ENCODE measurements at places on chromosomes 12 and 14. TPM values are rescaled to one million over a fixed set of nuclear protein-coding genes. Genes with fewer than 3 reads are reported as not detected.

The ACACB gene
- total RNA-seq, result 1.3 TPM

The MOK gene
- 61.7 TPM for total RNA-seq

The INSM2 gene
- total RNA-seq, result 0.10 TPM

The FLVCR2 gene
- 4.2 TPM for total RNA-seq

- no peaks in the 10 kb centered on the region for H3K27me3 ChIP-seq
- H3K36me3 ChIP-seq, result peaks cover 11% of the 10 kb centered on the region
- DNase-seq, result no peak
Observed at GRCh38 chr14:74568380-74568649, 43.7 kb downstream of the LTBP2 start.

DNA sequence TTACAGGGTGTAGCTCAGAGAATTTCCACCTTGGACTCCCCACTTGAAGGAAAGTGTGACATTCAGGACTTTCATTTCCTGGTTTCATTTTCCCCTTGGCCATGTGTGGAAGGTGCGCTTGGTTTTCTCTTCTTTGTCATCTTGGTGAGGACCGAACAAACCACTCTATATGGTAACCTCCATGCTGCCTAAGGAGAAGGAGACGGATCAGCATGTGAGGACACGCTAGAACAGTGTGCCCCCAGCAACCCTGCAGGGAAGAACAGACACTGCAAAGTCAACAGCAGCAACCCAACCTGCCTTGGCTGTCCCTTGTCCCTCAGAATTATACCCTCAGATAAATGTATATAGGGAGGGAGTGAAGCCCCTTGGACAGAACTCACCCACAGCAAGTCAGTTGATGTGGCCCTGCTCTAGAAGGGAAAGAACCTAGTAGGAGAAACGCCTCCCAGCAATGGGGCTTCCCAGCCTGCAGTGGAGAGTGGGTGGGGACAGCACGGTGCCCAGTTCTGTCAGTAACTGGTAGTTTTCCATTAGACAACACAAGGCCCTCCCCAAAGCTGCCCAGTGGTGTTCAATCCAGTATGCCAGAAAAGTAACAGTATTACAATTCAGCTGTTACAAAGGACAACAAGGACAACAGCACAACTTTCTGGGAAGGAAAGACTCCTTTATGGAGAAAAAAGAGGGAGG, 18.9 kb upstream of the COCH start:
- H3K27ac ChIP-seq, result no peak overlapping the region
- H3K4me3 ChIP-seq, result no peak overlapping the region
- H3K27me3 ChIP-seq, result no peaks in the 10 kb centered on the region
- no peaks in the 10 kb centered on the region for H3K36me3 ChIP-seq

DNA sequence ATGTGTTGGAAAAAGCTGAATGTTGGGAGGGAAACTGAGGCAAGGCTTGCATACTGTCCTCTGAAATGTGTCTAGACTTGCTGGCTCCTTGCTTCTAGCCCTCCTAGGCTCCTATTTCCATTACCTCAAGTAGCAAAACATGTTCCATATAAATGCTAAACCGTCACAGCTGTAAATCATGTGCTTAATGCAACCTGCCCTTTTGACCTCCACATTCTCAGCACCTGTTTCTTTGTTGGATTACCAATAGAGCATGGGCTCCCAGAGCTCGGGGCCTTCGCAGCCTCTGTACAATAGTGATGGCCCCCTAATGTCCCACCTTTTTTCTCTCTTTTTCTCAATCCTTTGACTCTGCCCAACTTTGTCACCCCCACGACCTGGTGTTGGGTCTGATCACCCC, 23.3 kb downstream of the RERGL start:
- peaks cover 5% of the 10 kb centered on the region for H3K36me3 ChIP-seq
- peaks cover 24% of the 10 kb centered on the region for H3K27me3 ChIP-seq
- DNase-seq, result no peak
- peaks cover 13% of the 10 kb centered on the region for H3K4me1 ChIP-seq
- no peak overlapping the region for H3K4me3 ChIP-seq

- no peak overlapping the region for H3K4me3 ChIP-seq
- H3K4me1 ChIP-seq, result peaks cover 11% of the 10 kb centered on the region
- peak overlapping the region; percentile 47 for H3K27ac ChIP-seq
- peaks cover 93% of the 10 kb centered on the region for H3K36me3 ChIP-seq
- H3K27me3 ChIP-seq, result no peaks in the 10 kb centered on the region
Observed at GRCh38 chr14:51715742-51716141, 64.0 kb downstream of the FRMD6 start.

DNA sequence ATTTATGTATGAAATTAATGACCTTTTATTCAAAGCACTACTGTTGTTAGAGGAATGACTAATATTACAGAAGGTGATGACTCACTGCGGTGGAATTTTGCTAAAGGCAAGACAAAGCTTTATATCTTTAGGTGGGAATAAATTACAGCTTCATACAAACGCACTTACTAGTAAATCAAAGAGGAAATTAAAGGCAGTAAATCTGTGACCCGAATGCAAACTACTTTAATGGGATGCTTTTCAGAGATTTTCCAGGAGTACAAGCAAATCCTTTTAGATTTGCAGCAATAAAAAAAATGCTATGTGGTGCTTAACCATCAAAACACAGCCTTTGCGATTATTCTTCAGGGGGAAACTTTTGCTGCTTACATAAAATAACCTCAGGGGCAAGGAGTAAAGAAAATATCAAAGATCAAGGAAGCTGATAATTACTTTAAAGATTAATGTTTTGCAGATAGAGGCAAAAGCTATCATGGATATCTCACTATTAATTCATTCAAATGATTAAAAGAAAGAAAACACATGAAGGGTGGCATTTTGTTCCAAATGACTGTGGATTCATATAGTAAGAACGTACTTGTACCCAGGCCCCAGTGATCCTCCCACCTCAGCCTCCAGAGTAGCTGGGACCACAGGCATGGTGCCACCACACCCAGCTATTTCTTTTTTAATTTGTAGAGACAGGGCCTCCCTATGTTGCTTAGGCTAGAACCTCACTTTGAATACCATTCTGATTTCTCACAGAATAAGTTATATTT, 98.9 kb downstream of the DENND5B start:
- H3K27ac ChIP-seq, result peak overlapping the region; percentile 67
- H3K4me1 ChIP-seq, result peaks cover 38% of the 10 kb centered on the region
- peaks cover 13% of the 10 kb centered on the region for H3K36me3 ChIP-seq
- peak; percentile 89 for DNase-seq
- H3K4me3 ChIP-seq, result peak overlapping the region; percentile 53
- no peaks in the 10 kb centered on the region for H3K27me3 ChIP-seq

- H3K27me3 ChIP-seq, result no peaks in the 10 kb centered on the region
- H3K36me3 ChIP-seq, result peaks cover 70% of the 10 kb centered on the region
- H3K4me3 ChIP-seq, result no peak overlapping the region
- peak overlapping the region; percentile 71 for H3K27ac ChIP-seq
- peaks cover 46% of the 10 kb centered on the region for H3K4me1 ChIP-seq
Observed at GRCh38 chr12:12819221-12819620, 6.1 kb downstream of the DDX47 start.

DNA sequence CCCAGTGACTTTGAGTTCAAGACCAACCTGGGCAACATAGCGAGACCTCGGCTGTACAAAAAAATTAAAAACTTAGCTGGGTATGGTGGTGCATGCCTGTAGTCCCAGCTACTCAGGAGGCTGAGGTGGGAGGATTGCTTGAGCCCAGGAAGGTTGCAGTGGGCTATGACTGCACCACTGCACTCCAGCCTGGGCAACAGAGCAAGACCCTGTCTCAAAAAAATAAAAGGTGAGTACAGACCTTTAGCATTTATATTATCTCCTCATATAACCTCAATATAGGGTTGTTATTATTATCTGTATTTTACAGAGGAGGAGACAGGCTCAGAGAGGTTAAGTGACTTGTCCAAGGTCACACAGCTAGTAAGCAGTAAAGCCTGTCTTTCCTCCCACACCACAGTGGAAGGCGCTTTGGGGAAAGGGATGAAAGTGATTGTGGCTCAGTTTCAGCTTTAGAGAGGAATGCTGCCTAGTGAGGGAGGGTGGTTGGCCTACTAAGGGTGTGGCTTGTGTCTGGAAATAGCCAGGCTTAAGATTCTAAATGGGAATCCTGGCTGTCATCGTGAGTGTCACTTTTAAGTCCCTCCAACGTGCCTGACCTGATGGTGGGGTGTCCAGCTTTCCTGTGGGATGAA, 7.2 kb downstream of the TPCN1 start:
- no peaks in the 10 kb centered on the region for H3K27me3 ChIP-seq
- H3K4me3 ChIP-seq, result no peak overlapping the region
- peaks cover 6% of the 10 kb centered on the region for H3K4me1 ChIP-seq
- DNase-seq, result no peak

DNA sequence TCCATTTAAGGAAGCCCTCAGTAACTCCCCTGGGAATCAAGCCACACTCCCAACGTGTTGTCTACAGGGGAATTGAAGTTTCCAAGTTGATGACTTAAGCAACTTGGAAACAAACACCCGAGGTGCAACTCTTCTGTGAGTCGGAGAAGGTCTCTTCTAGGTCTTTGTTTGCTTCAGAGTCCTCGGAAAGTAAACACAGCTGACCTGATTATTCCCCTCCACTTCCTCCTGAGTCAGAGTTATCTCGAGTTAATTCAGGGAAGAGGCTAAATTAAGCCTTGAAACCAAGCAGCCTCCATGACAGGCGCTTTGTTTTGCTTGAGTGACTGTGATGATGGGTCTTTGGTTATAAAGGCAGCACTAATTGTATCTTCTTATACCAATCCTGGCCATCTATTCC, 41.8 kb downstream of the TUNAR start:
- DNase-seq, result no peak
- no peak overlapping the region for H3K27ac ChIP-seq
- H3K36me3 ChIP-seq, result no peaks in the 10 kb centered on the region
- H3K4me1 ChIP-seq, result no peaks in the 10 kb centered on the region
- no peak overlapping the region for H3K4me3 ChIP-seq

GRCh38 chr12:64181430-64182291, 40.4 kb downstream of the KICS2 start:
- H3K27me3 ChIP-seq, result no peaks in the 10 kb centered on the region
- H3K4me1 ChIP-seq, result peaks cover 49% of the 10 kb centered on the region
- peak overlapping the region; percentile 17 for H3K4me3 ChIP-seq
- H3K36me3 ChIP-seq, result no peaks in the 10 kb centered on the region

Measured in MCF 10A (cell line).